IPS DF 19.7 (cell line): ENCODE measurements at places on chromosomes 11 and 22.

DNA sequence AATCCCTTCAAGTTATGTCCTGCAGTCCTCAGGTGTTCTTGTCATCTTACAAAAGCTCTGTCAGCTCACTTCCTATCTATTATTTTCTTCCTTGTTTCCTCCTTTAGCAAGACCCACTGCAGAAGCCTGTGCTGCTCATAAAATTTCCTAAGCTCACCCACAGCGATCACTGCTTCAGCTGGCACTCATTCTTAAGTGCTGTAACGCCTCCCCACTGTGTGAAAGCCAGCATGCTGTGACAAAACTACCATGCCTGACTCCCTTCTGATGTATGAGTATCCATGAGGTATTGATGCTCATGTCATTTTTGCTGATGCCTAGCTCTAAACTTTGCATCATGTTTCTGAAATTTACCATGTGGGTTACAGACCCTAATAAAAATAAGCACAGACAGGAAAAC lies 41.5 kb upstream of the CNTN5 start:
- no peak for DNase-seq

DNA sequence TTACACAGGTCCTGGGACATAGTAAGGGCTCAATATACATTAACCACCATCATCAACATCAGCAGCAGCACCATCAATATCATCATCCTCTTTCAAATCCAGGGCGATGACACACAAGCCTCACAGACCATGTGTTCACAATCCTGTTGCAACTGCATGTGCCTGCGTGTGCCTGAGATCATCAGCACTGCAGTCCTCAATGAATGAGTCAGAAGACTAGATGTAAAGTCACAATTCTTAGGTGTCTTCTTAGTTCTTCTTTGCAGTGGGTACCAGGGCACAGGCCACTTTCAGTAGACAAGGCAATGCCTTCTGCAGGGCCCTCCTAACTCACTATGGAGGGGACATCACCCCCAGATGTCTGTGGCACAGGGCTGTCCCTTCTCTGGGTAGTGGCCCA lies 111.1 kb downstream of the MYO18B start:
- DNase-seq, result no peak

DNA sequence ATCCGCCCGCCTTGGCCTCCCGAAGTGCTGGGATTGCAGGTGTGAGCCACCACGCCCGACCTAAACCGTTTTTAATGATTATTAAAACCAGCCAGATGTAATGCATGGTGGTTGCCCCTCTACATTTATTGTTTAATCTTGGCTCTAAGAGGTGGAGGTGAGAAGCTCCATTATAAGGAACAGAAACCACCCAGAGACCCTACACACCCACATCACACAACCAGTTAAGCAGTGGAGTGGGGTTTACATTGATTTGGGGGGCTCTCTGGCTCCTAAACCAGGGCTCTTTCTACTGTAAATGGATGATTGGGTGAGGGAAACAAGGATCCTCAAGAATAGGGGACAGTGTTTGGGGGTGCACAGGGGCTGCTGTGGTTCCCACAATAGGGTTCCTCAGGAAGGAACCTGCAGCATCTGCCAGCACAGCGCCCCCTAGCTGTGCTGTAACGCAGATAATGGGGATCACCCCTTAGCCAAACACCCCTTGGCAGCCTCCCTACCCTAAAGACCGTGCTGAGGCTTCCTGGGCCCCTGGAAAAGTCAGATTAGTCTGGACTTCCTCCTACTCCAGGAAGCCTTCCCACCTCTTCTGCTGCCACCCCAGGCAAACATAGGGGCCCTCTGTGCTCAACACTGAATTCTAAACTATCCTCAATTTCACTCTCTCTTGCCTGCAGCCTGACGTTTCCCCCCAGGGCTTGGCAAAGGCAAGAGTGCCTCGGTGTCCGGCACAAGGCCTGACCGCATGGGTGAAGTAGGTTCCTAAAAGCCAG lies 2.4 kb downstream of the MPST start:
- DNase-seq, result no peak

- DNase-seq, result no peak
Measured at GRCh38 chr22:35301372-35301874, 1.7 kb downstream of the TOM1 start.

- DNase-seq, result no peak
Measured at GRCh38 chr11:9029422-9029821, 25.6 kb upstream of the NRIP3 start.

DNA sequence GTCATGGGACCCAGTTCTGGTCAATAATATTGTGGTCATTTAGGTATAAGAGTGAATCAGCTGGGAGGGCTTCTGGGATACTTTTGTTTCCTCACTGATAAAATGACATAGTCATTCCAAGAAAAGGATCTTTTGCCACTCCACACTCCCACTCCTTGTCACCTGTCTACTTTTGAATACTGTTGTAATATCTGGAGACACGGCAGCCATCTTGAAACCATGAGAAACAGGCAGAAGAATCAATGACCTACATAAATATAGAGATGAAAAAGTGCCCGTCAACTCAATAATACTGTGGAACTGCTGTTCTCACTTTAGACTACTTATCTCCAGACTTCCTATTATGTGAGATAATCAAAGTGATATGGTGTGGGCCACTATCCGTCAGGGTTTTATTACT lies 154.2 kb downstream of the CCDC34 start:
- DNase-seq, result no peak

GRCh38 chr22:49086181-49086580 lies 741.5 kb downstream of the BRD1 start:
- DNase-seq, result no peak

GRCh38 chr11:75591966-75592365 lies 29.9 kb downstream of the SERPINH1 start:
- no peak for DNase-seq

GRCh38 chr11:80521592-80521991 lies 1080.8 kb upstream of the TENM4 start:
- DNase-seq, result no peak

DNA sequence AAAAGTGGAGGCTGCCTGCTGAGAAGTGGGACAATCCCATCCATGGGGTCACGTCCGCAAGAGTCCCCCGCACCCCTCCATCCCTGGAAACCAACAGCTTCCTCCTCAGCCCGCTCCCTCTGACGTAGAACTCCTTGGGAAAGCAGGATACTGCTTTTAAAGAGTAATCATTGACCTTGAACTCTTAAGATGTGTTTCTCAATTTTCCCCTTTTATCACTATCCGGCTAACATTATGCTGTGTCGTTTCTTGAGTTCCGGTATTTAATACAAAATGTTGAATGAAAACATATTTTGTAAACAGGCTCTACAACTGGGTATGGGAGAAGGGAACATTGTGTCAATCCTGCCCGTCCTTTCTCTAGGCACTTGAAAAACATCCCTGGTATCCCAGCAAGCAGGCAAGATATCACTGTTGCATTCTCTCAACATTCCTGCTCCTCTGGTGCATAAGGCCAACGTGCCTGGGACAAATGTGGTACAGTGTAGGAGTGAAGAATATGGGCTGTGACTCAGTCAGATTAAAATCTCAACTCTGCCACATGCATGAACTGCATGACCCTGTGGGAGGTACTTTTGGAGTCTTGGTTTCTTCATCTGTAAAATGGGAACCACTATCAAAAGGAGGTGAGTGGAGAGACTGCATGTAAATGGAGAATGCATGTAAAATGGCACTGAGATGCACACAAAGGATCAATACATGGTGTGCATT lies 52.8 kb downstream of the WT1 start:
- no peak for DNase-seq

DNA sequence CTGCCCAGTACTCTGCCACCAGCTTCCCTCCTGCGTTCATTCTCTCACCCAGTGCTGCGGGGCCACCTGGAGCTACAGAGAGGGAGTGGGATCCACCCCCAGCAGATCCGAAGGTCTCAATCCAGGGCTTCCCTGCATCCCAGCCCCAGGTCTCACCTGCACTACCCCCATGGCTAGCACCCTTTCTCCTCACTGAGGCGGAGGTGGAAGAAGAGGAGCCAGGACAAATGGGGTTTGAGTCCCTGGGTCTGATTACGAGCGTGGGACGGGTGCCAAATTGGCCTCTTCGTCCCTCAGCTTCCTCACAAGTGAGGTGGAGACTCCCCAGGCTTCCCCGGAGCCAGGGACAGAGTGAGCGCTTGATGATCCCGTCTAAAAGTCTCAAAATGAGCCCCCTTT lies 64.2 kb downstream of the NFAM1 start:
- no peak for DNase-seq

- DNase-seq, result no peak
Measured at GRCh38 chr22:37287550-37287951, 5.2 kb downstream of the CYTH4 start.

DNA sequence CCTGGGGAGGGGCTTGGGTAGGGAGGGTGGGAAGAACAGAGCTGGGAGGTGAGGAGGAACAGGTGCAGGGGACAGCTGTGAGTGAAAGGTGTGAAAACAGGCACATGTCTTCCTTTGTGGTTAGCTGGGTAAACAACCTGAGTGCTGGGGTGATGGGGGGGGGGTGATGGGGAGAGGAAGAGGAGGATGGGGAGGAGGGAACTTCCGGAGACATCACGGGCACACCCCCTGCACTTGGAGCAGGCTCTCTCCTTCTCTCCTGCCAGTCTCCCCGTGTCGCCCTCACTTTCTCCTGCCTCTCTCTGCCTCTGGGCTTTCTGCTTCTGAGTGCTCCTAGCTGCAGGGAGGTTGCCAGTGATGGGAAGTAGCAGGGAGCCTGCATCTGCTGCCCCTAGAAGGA lies 8.8 kb downstream of the CXCR5 start:
- no peak for DNase-seq

- no peak for DNase-seq
Measured at GRCh38 chr11:11395126-11395525, 42.1 kb upstream of the CSNK2A3 start.

DNA sequence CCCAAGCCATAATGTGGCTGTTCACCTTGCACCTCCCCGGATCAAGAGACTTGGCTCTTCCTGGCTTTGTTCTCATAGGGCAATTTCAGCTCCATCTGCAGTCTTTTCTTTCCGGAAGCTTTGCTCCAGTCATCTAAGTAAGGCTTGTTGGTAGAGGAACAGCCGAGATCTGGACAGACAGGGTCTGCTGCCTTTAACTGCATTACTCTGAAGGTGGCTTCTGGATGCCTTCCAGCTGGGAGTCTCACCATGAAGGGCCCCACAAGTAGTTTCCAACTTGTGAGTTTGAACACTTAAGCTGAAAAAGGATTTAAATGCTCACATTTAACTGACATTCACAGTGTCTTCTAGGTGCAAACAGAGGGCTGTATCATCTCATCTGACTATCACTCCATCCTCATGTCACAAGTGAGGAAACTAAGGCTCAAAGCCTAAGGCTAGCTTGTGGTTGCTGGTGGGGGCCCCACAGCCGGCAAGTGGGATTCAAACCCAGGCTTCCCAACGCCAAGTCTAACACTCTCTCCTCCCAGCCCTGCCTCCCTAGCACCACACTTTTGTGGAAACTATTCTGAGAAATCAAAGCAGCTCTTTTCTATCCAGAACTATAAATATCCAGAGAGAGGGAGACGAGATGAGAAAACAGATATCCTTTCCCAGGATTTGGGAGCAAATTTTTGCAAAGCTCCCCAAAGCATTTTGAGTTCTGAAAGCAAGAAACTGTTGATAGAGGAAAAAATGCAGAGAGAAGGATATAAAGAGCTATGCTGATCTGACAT lies 58.4 kb downstream of the GALNT18 start:
- no peak for DNase-seq
